ENCODE measurements at places on chromosomes 7 and 10.

- DNase-seq, result no peak
Observed at GRCh38 chr10:28930514-28931495, 253.5 kb downstream of the BAMBI start.

- no peak for DNase-seq
Observed at GRCh38 chr7:80040335-80040734, 94.3 kb upstream of the GNAI1 start.

DNA sequence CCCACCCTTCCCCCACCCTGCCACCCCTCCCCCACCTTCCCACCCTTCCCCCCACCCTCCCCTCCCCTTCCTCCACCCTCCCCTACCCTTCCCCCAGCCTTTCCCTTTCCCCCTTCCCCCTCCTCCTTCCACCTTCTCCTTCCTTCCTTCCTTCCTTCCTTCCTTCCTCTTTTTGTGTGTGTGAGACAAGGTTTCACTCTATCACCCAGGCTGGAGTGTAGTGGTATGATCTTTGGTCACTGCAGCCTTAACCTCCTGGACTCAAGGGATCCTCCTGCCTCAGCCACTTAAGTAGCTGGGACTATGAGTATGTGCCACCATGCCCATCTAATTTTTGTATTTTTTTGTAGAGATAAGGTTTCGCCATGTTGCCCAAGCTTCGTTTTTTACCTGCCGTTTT, 35.2 kb downstream of the CYP17A1 start:
- no peak for DNase-seq

GRCh38 chr7:36084485-36085091, 68.5 kb upstream of the EEPD1 start:
- DNase-seq, result no peak

DNA sequence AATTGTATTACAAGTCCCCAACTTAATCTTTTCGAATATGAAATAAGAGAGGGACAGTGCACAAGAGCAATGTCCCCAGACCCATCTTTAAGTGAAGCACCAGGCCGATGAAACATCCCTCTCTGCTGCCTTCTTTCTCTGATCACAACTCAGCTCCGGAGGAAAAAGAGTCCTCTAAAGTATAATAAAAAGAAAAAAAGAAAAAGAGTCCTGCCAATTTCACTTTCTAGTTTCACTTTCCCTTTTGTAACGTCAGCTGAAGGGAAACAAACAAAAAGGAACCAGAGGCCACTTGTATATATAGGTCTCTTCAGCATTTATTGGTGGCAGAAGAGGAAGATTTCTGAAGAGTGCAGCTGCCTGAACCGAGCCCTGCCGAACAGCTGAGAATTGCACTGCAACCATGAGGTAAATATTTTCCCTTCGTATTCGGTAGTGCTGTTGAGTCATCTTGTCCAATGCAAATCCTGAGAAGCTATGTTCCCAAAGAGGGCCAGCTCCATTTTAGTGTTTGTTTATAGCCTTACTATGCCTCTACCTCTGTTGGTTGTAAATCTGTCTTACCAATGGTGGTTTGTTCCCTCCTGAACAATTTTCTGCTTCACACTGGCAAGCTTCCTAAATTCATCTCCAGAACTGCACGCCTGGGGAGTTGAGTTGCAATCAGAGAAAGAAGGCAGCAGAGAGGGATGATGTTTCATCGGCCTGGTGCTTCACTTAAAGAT, at the start of gene IFIT2:
Gene IFIT2 (plus strand): TSS at position 326 of the 725 bp plus-strand sequence. CDS start 78 bp downstream, at position 404.
- peak; percentile 87 for DNase-seq

DNA sequence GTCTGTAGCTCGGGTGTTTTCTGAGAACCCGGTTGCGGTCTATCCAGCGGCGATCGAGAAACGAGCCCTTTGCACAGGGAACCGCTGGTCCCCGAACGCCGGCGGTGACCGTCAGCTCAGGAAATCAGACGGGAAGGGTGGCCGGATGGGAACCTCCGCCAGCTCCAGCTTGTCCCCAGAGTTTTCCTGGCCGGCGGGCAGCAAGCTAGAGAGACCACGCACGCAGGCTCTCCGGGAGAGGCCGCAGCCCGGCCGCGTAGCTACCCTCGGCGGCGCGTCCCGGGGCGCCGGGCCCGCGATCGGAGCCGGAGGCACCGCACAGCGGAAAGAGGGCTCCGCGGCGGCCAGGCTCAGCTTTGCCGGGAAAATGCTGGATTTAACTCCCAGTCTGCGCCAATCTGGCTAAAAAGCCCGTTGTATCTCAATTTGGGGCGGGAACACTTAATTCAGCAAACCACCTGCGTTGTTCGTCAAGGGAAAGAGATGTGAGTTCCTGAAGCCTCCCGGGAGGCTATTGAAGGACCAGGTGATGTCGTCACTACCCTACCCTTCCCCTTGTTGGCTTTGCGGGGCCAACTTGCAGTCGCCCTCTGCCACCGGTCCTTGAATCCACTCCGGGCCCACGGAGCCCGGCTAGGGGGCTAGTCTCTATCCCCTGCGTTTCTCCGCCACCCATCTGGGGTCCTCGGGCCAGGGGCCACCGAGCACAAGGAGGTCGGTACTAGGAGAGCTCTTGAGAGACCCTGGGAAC, 859 bp upstream of the CH25H start:
- no peak for DNase-seq

GRCh38 chr7:139776486-139777132, 1.2 kb downstream of the HIPK2 start:
- DNase-seq, result peak; percentile 58

DNA sequence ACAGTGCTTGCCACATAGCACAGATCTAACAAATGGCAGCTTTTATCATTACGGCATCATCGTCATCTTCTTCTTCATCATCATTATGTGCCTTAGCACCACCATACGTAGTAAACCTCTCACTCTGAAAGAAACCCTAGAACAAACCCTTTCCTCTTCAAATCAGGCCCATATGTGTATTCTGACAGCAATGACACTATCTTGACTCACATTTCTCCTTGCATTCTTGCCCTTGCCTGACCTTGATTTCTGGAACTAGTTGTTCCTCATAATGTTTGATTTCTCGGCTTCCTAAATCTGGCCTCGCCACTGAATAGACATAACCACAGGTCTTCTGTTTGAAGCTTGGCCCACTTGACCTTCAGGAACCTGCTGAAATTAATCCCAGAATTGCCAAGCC, 115.3 kb downstream of the DGKI start:
- no peak for DNase-seq

DNA sequence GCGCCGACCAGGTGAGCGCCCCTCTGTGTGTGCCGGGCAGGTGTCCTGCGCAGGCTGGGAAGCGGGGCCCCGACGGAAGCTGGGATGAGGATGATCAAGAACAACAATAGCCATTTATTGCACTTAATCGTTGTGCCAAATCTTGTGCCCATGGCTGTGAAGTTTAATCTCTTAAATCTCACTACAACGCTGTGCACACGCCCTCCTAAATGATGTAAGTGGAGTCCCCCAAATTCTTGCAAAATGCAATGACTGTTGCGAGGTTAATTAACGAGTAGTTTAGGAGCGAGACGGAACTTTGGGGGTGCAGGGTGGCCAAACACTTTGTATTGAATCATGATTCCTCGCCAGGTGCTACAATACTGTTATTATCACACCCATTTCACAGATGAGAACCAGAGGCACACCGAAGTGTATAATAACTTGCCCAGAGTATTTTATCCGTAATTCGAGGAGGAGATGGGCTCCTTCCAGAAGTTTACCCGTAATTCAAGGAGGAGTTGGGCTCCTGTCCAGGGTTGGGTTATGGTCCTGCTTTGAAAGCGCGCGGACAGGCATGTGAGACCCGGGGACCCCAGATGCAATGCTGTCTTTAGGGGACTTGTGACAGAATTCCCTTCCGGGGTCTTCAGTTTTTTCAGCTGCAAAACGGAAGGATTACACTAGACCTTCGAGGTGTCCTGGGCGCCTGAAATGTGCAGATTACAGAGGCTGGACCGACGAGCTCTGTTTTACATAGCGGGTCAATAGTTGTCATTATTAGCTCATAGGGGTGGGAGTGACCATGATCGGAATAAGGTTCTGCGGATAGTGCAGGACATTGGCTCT, 1.0 kb downstream of the FFAR4 start:
- no peak for DNase-seq

- no peak for DNase-seq
Observed at GRCh38 chr7:129739427-129739826, 127.9 kb downstream of the NRF1 start.
